ENCODE measurements at places on chromosomes 11 and 22. TPM values are rescaled to one million over a fixed set of nuclear protein-coding genes. Genes with fewer than 3 reads are reported as not detected.
A peak's percentile ranks its signal among the peaks of the same experiment; 100 is the strongest.

DNA sequence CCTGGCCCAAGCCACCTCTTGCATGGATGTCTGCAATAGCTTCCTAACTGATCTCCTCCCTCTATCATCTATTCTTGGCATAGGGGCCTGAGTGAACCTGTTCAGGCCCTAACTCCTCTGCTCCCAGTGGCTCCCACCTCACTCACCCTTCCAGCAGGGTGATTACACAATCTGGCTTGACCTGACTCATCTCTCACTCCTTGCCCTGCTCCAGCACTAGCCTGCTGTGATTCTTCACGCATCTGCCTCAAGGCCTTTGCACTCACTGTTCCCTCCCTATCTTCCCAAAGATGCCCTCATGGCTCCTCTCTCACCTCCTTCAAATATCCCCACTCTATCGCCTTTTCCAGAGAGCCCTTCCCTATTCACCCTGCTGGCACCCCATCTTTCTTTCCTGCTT, 10.5 kb downstream of the SCN4B start:
- H3K4me1 ChIP-seq: no peaks in the 10 kb centered on the region
- H3K4me3 ChIP-seq: no peak overlapping the region
- H3K36me3 ChIP-seq: no peaks in the 10 kb centered on the region
- DNase-seq: no peak

GRCh38 chr22:35638410-35638809, 9.8 kb upstream of the APOL6 start:
- no peak overlapping the region for H3K4me3 ChIP-seq
- peak; percentile 75 for DNase-seq
- no peaks in the 10 kb centered on the region for H3K27me3 ChIP-seq
- peaks cover 13% of the 10 kb centered on the region for H3K4me1 ChIP-seq
- H3K27ac ChIP-seq: peak overlapping the region; percentile 86
- H3K36me3 ChIP-seq: no peaks in the 10 kb centered on the region

DNA sequence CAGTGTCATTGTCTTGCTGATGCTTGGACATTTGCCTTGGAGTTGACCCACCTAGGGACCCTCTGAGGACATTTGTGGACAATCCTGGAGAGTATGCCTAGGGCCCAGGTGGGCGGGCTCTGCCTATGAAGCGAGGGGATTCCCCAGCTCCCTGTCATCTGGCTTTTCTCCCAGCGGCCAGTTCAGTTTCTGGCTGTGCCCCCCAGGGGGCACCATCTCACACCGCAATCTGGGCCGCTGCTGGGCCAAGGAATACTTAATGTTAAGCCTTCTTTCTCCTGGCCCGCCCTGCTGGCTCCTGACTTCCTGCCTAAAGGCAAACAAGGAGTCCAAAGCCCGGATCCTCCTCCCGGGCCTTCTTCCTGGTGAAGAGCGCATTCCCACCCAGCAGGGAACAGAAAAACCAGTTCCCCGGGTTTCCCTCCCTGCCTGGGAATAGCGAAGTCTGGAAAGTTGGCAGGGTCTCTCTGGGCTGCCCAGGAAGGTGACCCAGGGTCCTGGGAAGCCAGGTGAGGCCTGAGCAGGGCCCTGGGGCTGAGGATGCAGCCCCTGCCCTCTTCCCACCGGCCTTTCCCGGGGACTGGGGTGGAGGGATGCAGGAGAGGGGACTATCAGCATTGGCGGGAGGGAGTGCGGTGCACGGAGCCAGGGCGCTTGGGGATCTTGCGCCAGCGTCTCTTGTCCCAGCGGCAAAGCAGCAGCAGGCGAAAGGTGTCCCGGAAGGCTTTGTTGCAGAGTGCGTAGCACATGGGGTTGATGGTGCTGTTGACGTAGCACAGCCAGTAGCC, 11.9 kb downstream of the CHRM1 start:
- DNase-seq: peak; percentile 50
- H3K36me3 ChIP-seq: no peaks in the 10 kb centered on the region
- no peaks in the 10 kb centered on the region for H3K4me1 ChIP-seq
- H3K27ac ChIP-seq: no peak overlapping the region
- H3K4me3 ChIP-seq: no peak overlapping the region
- H3K27me3 ChIP-seq: no peaks in the 10 kb centered on the region

NOX4 gene
- total RNA-seq: 0.51 TPM

SCARF2 gene
- 12.8 TPM for total RNA-seq

H19 gene
- 55.0 TPM for total RNA-seq

Data from fibroblast of lung (primary cell).